NCI-H460 (cell line): ENCODE measurements at places on chromosomes 12 and 14. TPM values are rescaled to one million over a fixed set of nuclear protein-coding genes. Genes with fewer than 3 reads are reported as not detected.

- no peak for DNase-seq
Observed at GRCh38 chr14:49966304-49966809, 73.5 kb downstream of the ARF6 start.

PRB2 gene
- total RNA-seq = not detected in 2 replicates

ABHD12B gene
- total RNA-seq = not detected in 2 replicates

NR4A1 gene
- 92.3 and 94.6 TPM in 2 replicates for total RNA-seq
